CD8-positive, alpha-beta memory T cell (primary cell): ENCODE measurements at places on chromosomes 11 and 22.

GRCh38 chr11:57487021-57487778 is 26.9 kb downstream of the RTN4RL2 start:
- DNase-seq, result no peak
- H3K27me3 ChIP-seq, result no peaks in the 10 kb centered on the region
- no peak overlapping the region for H3K4me3 ChIP-seq
- peaks cover 4% of the 10 kb centered on the region for H3K36me3 ChIP-seq
- no peak overlapping the region for H3K27ac ChIP-seq
- H3K4me1 ChIP-seq, result no peaks in the 10 kb centered on the region

- DNase-seq, result no peak
- H3K27me3 ChIP-seq, result no peaks in the 10 kb centered on the region
- H3K36me3 ChIP-seq, result no peaks in the 10 kb centered on the region
These were observed 12.3 kb downstream of the SPI1 start for GRCh38 chr11:47366020-47366490.

DNA sequence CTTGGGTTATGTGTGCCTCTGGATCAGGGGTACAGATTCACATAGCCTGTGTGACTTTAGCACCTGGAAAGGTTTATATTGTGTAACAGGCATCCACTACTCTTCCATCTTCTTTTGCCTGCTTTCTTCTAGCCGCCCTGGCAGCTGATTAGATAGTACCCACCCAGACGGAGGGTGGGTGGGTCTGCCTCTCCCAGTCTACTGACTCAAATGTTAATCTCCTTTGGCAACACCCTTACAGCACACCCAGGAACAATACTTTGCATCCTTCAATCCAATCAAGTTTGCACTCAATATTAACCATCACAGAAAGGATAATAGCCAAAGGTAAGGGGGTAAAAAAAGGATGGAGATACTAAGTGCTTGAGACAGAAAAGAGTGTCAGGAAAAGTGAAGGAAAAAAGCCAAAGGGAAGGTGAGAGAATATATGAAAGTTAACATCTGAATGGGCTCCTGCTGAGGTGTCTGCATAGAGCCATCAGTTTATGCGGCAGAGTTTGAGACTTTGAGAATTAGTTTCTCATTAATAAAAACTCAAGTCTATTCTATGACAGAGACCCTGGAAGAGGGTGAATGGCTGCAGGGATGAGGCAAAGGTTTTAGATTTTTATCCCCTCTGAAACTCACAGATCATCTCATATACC is 2.6 kb upstream of the OR51B6 start:
- no peak overlapping the region for H3K27ac ChIP-seq
- H3K36me3 ChIP-seq, result no peaks in the 10 kb centered on the region
- no peak overlapping the region for H3K4me3 ChIP-seq
- no peaks in the 10 kb centered on the region for H3K27me3 ChIP-seq

- H3K4me1 ChIP-seq, result no peaks in the 10 kb centered on the region
- H3K27ac ChIP-seq, result no peak overlapping the region
- H3K27me3 ChIP-seq, result no peaks in the 10 kb centered on the region
- H3K36me3 ChIP-seq, result no peaks in the 10 kb centered on the region
These were observed 210.7 kb downstream of the METTL15 start for GRCh38 chr11:28318871-28319270.

- no peak overlapping the region for H3K4me3 ChIP-seq
- H3K27me3 ChIP-seq, result no peaks in the 10 kb centered on the region
- no peaks in the 10 kb centered on the region for H3K4me1 ChIP-seq
- no peak overlapping the region for H3K27ac ChIP-seq
- H3K36me3 ChIP-seq, result no peaks in the 10 kb centered on the region
These were observed 36.2 kb downstream of the DLG2 start for GRCh38 chr11:85590848-85591483.

DNA sequence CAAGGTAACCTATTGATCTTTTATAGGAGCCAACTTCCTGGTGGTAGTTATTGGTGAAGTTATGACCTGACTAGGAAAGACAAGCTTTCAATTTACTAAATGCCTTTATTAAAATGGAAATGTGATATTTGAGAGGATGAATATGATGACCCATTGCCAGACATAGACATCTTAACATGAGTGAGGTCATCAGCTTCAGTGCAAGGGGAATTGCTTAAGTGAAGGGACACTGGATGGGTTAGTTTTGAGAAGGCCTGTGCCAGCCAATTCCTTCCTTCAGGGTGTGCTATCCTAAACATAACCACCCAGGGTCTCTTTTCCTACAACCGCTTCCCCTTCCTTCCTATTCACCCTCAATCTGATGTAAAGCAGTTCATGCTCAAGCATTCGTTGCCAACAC is 21.5 kb downstream of the NAV2 start:
- H3K36me3 ChIP-seq, result no peaks in the 10 kb centered on the region
- DNase-seq, result no peak
- H3K4me3 ChIP-seq, result no peak overlapping the region
- H3K4me1 ChIP-seq, result no peaks in the 10 kb centered on the region

DNA sequence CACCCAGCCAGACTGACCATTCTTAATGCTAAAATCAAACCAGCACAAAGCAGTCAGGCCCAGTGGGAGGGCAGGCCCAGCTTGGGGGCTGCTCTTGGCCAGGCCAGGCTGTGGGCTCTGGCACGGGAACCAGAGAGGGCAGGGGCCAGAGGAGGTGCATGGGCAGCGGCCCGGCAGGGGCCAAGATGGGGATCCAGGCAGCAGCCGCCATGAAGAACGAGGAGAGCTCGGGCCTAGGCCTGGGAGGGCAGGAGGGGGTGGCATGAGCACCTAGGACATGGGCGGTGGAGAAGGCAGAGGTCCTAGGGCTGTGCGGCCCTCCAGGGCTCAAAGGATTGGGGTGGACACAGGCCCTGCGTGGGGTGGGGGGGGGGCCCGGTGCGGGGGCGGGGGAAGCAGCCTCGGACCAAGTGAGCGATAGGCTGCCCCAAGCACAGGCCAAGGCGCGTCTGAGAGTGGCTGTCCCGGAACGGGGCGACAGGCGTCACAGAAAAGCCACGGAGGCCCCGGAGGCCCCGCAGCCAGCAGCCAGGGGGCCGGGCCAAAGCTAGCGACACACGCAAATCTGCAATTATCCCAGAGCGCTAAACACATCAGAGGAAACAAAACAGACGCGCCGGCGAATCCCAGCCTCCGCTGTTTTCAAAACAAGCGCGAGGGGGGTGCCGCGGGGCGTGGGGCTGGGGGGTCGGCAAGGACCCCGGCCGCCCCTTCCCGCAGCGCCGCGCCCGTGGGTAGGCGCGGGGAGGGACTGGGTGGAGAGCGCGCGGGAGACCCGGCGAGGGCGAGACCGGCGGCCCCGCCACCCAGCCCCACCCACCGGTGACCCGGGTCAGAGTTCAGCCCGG is 8.3 kb downstream of the PLXNB2 start:
- H3K4me1 ChIP-seq, result no peaks in the 10 kb centered on the region
- H3K4me3 ChIP-seq, result no peak overlapping the region
- no peaks in the 10 kb centered on the region for H3K36me3 ChIP-seq
- peaks cover 5% of the 10 kb centered on the region for H3K27me3 ChIP-seq

GRCh38 chr22:34904486-34904885 is 161.5 kb upstream of the ISX start:
- DNase-seq, result no peak
- no peak overlapping the region for H3K4me3 ChIP-seq
- no peaks in the 10 kb centered on the region for H3K36me3 ChIP-seq
- no peak overlapping the region for H3K27ac ChIP-seq

GRCh38 chr22:43127166-43127908 is 15.9 kb downstream of the MCAT start:
- no peak overlapping the region for H3K4me3 ChIP-seq
- H3K36me3 ChIP-seq, result no peaks in the 10 kb centered on the region
- no peak for DNase-seq
- H3K27me3 ChIP-seq, result no peaks in the 10 kb centered on the region
- H3K4me1 ChIP-seq, result no peaks in the 10 kb centered on the region

DNA sequence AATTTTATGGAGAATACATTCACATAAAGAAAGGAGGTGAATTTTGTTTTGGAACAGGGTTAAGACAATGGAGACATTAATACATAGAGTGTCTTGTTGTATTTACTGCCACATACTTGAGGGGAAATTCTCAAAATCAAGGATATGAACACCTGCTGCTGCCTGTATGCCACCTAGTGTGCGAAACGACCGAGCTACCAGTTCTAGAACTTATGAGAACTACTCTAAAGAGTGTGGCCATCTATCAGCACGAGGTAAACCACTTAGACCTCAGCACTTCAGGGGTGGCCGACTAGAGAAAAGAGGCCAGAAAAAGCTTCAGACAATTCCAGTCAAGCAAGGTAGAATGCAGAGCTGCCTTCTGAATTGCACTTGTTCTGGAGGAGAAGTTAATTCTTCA is 1.5 kb upstream of the AGBL2 start:
- no peak overlapping the region for H3K4me3 ChIP-seq
- H3K27ac ChIP-seq, result no peak overlapping the region
- H3K27me3 ChIP-seq, result no peaks in the 10 kb centered on the region
- peaks cover 15% of the 10 kb centered on the region for H3K4me1 ChIP-seq
